Esophagus squamous epithelium (tissue), 5 donors: ENCODE measurements at places on chromosomes 4 and X. TPM values are rescaled to one million over a fixed set of nuclear protein-coding genes. Genes with fewer than 3 reads are reported as not detected.

- no peak for DNase-seq
Observed at GRCh38 chrX:14243823-14244222, 214.1 kb upstream of the GEMIN8 start.

- no peak for DNase-seq
Observed at GRCh38 chr4:15598644-15599043, 56.5 kb downstream of the FBXL5 start.

DNA sequence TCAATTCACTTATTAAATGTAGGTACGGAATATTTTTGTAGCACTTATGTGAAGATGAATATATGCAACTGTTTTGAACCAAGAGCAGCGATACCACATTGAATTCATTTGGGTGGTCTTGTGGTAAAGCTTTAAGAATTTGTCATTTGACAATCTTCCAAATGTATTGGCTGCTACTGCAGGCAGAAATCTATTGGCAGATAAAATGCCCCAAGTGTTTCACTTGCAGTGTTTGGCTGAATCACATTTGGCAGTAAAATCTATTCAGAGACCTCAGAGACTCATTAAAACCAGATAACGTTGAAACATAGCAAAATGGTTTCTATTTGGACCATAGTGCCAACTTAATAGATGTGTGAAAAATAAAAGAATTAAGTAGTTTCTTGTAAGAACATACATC is 303.4 kb downstream of the FGF13 start:
- no peak for DNase-seq

The CDX4 gene
- total RNA-seq: not detected
